Nephron progenitor cell (in vitro differentiated cells): ENCODE measurements at places on chromosomes 7 and 10.

GRCh38 chr10:96304230-96304629 is at the start of gene DNTT:
DNTT (plus strand) TSS chr10:96304434; CDS start chr10:96304498, 64 bp downstream.
- no peak for DNase-seq

DNA sequence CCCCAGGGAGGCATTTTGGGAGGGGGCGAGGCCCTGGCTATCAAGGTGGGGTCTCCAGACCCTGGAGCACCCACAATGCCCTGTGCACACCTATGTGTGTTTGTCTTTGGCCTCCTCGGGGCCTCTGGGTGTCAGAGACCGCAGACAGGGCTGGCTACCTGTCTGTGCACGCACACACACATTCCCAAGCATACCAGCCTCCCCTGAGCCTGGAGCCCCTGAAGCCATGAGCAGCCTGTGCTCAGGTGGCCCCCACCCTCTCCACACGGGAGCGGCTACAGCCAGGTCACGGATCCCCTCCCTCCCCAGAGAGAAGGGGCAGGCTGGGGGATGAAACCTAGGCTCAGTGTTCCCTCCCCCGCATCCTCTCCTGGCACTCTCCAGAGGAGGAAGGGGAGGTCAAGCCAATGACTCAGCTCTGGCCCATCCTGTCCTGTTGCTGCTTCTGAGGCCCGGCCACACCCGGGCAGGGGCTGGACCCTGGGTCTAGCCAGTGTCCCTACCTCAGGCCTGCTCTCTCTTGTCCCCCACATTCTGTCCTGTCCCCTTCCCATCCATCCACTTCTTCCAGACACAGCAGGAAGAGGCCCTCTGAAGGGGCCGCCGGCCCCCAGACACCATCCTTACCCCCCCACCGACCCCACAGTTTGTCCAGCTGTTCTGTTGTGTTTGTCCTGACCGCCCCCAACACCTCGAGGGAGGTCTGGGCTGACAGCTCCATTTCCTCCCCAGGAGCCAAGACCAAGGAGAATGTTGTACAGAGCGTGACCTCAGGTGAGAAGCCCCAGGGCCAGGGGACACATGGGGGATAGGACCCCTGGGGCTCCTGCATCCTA is 720 bp downstream of the SNCG start:
- no peak for DNase-seq

- no peak for DNase-seq
These were observed 26.7 kb downstream of the ZCWPW1 start for GRCh38 chr7:100401811-100402210.

- DNase-seq: no peak
These were observed 25.8 kb upstream of the VSIR start for GRCh38 chr10:71799112-71799511.

- peak; percentile 51 for DNase-seq
These were observed 2.0 kb downstream of the ZMIZ1 start for GRCh38 chr10:79070606-79071395.

DNA sequence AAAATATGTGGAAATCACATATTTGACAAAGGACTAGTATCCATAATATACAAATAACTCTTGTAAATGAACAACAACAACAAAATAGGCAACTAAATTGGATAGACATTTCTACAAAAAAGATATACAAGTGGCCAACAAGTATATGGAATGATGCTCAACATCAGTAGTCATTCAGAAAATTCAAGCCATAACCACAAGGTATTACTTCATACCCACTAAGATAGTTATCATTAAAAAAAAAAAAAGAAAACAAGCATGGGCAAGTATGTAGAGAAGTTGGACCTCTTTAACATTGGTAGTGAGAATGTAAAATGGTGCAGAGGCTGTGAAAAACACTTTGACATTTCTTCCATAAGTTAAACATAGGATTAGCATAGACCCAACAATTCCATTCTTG is 80.8 kb downstream of the CYP26A1 start:
- DNase-seq: no peak

GRCh38 chr10:51156926-51157325 is 82.6 kb downstream of the PRKG1 start:
- no peak for DNase-seq

DNA sequence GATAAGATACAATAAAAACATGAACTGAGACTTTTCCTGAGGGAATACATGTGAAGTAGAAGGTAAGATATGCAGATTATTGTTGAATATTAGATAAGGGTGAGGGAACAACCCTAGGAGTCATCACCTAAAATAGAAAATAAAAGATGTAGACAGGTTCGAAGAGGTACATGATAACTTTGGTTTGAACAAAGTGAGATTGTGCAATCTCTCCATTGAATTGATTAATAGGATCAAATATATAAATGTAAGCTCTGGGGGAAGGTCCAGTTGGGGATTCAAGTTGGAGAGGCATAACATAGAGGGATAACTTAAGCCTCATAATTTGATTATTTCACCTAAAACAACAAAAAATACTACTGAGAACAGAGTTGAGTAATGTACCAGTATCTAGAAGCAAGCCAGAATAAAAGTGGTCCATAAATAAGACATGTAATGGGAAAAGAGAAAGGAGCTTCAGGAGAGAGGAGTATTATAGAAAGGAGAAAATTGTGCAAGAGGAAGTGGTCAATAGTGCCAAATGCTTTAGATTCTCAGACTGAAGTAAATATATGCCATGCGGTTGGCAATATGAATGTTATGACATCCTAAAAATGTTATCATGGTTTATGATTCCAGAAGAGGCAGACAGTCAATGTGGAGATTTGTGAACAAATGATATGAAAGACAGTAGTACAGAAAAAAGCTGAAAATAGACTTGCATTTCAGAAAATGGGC is 282.3 kb upstream of the CHRM2 start:
- no peak for DNase-seq

GRCh38 chr10:100670828-100671479 is 74.4 kb upstream of the PAX2 start:
- DNase-seq: peak; percentile 81

GRCh38 chr10:36256948-36257356 is 614.9 kb upstream of the FZD8 start:
- no peak for DNase-seq

DNA sequence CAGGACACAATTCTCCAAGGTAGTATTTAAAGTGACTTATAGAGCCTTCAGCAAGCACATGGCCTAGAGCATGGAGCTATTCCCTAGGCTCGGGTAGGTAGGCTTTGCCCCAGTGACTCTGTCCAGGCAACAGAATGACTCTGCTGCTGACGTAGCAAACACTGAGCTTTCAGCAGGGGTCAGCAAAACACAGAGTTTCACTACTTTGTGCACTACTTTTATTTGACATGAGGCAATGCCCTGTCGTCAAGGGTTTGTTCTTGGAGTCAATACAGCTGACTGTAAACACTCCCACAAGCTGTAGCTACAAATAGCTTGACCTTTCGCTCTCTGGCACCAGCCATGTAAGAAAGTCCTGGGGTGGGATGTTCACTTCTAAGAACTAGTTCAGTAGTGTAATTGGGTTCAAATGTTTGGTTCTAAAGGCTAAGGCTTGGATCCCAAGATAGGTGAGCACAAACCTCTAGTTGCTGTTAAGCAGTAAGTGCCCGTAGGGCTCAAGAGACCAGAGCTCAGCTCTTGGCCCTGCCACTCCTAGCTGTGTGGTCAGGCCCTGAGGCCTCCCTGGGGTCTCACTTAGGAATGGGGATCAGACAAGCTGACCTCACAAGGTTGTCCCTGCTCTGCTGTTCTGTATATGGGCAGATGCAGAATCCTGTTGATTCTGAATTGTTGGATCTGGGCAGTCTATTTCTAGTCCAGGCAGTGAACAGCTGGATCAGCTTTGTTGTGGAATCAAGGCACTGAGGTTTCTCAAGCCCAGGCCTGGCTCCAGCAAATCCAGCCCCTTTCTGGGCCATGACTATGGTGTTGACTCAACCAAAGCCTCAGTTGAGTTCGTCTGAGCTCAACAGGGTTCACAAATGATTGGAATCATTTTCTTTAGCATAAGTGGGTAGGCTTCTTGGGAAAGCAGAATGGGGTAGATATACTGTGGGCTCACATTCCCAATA is 10.7 kb downstream of the NODAL start:
- DNase-seq: no peak

GRCh38 chr7:136293841-136294391 is 316.8 kb upstream of the MTPN start:
- no peak for DNase-seq

- DNase-seq: no peak
These were observed 574.4 kb downstream of the TNS3 start for GRCh38 chr7:47007471-47007870.

DNA sequence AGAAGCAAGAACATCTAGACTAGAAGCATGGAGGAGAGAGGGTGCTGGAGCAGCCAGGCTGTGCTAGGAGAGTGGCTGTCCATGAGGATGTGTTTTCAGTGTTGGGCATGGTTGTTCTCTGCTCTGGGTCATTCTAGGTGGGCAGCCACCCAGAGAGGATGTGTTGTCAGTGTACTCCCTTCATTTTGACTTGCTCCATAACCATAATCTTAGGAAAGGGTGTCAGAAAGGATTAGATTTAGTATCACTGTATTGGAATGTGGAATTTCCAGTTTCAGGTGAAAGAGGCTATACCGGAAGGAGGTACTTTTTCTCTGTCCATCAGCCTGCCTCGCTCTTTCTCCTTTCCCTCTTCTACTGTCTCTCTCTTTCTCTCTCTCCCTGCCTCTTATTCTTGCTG is 474.5 kb upstream of the PODXL start:
- no peak for DNase-seq

DNA sequence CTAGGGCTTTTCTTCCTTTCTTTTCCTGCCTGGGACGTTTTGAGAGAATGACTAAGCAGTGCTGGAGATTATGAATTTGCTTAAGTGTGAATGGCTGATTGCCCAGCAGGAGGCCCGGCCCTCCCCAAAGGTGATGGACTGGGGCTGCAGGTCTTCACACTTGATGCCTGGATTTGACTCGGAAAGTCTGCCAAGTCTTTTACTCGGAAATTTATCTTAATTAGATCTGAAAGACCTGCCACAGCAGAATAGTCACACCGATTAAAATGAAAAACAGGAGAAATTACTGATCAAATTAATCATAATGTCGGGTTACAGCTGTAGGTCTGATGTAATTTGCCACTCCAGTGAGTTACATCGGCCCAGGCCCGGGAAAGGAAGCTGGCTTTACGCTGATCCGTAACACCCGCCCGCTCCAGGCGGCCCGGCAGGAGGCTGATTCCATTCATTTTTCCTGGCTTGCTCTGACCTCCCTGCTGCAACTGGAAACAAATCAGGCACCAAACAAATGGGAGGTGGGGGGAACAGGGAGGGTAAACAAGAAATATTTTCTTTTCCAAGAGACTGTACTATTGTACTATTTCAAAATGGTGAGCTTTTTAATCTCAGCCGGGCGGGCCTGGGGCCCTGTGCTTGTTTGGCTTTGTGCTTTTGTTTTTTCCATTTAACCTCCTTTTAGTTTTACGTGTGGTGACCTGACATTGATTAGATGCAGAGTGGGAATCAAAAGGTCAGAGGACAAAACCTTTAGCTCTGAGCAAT is 212.4 kb upstream of the YAE1 start:
- DNase-seq: peak; percentile 56

DNA sequence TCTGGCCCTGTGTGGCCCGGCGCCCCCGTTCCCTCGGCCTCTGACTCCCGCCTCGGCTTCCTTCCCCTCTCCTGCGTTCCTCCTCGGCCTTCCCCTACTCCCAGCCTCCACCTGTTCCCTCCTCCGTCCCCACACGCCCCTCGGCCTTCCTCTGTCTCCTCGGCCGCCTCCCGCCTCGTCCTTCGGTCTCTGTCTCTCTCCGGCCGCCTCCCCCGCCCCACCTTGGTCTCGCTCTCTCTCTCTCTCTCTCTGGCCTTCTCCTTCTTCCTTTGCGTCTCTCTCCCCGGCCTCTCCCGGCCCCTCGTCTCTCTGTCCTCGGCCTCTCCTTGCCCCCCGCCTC is 588 bp downstream of the GET4 start:
- no peak for DNase-seq

DNA sequence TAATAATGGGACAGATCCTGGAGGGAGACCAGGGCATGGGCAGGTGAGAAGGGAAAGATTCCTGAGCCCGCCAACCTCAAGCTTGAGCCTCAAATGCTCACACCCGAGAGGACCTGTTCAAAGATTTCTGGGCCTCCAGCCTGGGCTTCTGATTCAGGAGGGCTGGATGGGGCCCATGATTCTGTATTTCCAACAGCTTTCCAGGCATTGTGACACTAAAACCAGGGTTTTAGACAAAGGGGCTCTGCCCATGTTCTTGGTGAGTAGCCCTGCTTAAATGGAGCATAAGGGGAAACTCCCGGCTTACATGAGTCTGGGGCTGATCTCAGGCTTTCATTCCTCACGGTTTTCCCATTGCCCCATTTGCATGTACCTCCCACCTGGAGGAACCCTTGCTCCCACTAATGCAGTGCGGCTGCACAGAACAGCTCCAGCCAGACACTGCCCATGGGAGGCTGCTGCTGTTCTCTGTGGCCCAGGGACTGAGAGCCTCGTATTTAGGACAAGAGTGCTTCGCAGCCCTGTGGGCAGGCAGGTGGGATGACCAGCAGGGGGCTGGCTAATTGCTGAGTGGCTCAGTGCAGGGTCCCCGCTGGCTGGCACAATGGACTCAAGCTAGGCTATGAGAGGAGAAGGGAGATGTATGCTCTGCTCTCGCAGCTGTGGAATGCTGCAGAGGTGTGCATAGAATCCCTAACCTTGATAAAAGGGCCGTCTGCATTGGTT is 135.3 kb upstream of the COBL start:
- peak; percentile 28 for DNase-seq

DNA sequence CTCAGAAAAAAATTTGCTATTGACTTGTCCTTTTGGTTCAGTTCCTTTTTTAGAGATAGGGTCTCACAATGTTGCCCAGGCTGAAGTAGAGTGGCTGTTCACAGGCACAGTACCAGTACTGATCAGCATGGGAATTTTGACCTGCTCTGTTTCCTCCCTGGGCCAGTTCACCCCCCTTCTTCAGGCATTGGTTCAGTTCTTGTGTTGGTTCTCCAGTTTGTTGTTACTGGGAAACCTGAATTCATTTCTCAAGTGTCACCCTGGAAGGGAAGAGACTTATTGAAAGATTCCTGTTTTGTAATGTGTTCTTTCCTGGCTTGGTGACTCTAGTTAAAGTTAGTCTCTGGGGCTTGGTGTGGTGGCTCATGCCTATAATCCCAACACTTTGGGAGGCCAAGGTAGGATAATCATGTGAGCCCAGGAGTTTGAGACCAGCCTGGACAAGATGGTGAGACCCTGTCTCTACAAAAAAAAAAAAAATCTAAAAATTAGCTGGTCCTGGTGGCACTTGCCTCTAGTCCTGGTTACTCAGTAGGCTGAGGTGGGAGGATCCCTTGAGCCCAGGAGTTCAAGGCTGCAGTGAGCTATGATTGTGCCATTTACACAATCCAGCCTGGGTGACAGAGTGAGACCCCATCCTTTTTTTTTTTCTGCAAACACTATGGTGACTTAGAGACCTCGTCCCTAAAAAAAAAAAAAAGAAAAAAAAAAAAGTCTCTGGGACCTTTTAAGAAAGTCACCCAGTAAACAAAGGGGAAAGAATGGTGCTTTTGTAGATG is 52.7 kb downstream of the CNNM2 start:
- no peak for DNase-seq

GRCh38 chr10:44853148-44853734 is 57.9 kb upstream of the TMEM72 start:
- no peak for DNase-seq

DNA sequence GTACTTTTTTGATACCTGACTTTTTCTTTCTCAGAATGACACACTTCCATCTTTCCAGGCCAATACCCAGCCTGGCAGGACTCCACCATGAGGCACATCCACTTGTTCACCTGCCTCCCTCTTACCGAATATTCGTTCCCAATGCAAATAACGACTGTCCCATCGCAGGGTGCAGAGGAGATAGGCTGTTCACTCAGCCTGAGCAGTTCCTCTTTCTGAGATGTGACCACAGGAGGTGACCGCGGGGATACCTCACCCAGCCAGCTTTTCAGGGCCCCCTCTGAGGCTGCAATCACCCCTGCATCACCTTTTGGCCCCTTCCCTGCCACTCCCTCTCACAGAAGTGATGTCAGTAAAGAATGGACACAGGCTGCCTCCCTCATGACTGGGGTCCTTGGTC is 28.3 kb downstream of the PTPRN2 start:
- DNase-seq: no peak
